CD4-positive, alpha-beta T cell treated with Interleukin-17A for 4 hours (primary cell): ENCODE measurements at places on chromosomes 4 and X.
A peak's percentile ranks its signal among the peaks of the same experiment; 100 is the strongest.

DNA sequence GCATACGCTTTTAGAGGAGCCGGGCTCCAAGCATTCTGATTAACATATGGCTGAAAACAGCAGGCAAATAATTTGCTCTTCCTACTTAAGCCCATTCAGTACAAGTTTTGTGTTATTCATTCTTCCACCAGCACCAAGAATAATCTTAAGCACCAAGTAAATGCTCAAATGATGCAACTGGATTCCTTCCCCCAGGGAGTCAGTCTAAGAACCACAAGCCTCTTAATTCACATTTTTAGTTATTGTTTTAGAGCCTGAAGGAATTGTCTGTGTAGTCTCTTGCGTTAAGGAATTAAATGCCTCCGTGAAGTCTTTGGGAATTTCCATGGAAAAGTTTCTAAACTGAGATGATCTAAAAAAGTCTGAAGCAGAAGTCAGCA is 61.5 kb upstream of the MAGEB2 start:
- DNase-seq: no peak

- DNase-seq: no peak
Observed at GRCh38 chr4:86968547-86968946, 33.7 kb downstream of the AFF1 start.

- DNase-seq: no peak
Observed at GRCh38 chr4:150126201-150126863, 48.1 kb downstream of the DCLK2 start.

GRCh38 chrX:128780934-128781333 is 728.7 kb upstream of the ACTRT1 start:
- no peak for DNase-seq

GRCh38 chr4:105386012-105386411 is 87.8 kb downstream of the PPA2 start:
- no peak for DNase-seq

GRCh38 chrX:155893521-155893920 is 12.4 kb downstream of the VAMP7 start:
- DNase-seq: no peak

- peak; percentile 59 for DNase-seq
Observed at GRCh38 chrX:151680805-151681204, 14.5 kb upstream of the PRRG3 start.

- no peak for DNase-seq
Observed at GRCh38 chrX:23515028-23515427, 152.3 kb upstream of the PRDX4 start.

DNA sequence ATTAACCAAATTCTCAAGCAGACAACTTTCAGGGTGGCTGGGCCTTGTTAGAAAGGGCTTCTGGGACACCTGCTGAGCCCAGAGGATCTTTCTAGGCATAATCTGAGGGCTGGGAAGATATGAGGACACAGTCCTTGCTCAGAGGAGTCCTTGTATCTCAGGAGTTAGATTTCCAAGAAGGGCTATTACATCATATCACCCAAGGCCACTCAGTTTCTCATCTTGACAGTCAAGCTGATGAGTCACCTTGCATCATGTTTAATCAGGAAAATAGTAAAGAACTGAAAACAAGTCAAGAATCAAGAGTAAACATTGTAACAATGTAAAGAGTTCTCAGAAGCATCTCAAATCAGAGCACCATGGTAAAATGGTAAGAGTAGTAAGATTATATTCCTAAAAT is 4.0 kb downstream of the PCYT1B start:
- DNase-seq: no peak

GRCh38 chrX:34467437-34467836 is 189.6 kb downstream of the TMEM47 start:
- DNase-seq: no peak

DNA sequence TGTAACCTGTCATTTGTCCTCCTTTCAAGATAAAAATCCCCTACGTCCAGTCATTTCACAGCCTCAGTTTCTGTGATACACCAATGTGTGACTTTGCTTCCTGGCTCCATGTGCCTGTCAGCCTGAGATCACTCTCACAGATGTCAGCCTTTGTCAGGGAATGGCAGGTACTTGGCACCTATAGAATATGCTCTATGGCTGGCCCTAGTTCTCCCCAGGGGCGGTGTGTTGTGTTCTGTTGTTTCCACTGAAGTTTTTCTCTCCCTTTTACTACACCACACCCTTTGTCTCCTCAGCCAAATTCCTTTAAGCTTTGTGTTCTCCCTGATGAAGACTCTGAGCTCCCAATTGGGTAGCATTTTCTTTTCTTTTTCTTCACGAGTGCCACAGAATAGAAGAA is 81.7 kb downstream of the ALPK1 start:
- no peak for DNase-seq

DNA sequence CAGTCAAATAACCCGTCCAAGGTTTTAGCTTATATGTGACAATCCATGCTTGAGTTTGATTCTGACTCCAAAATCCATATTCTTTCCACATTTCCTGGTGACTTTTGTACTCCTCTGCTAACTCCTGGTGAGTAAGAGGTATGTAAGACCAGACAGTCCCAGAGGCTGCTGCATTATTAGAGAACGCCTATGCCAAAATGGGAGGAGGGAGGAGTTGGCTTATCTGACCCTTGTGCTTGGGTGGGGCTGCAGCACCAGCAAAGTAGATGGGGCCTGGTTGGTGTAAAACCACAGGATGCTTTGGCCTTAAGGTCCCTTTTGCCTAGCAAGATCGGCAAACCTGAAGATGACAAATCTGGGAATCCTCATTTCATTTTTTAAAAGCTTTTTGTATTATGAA is 9.1 kb upstream of the RNF212 start:
- no peak for DNase-seq

DNA sequence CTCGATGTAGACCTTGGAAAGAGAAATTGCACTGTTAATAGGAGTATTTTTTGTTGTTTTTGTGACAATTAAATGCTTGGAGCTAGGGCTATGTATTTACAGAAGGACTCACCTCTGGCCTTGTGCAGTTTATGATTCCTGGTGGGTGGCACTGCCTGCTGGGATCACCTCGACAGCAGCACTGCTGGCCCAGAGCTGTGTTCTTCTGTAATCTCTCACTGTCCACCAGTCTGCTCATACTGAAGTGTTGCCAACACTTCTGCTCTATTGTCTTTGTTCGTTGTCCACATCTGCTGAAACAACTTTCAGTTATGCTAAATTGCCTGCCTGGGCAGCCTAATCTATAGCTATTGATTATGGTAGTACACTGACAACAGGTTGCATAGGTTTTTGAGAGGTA is 194.4 kb upstream of the ANK2 start:
- no peak for DNase-seq

GRCh38 chrX:70613295-70613694 is 168.7 kb downstream of the DLG3 start:
- DNase-seq: no peak

DNA sequence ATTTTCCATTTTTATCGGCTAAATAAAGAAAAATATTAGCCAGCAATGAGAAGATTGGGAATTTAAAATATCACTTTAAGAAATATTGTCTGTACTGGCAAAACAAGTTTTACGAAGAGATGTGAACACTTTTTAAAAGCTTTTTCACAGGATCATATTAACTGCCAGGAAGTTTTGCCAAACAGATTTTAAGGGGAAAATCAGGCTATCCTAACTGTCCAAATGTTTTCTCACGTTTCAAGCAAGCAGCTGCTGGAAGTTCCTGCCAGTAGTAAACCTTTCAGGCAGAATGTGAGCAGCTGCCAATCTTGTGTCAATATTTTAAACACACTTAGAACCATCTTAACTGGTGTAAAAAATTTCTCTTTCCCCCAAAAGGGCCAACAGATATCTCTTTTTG is 101.1 kb downstream of the ADGRL3 start:
- no peak for DNase-seq

- no peak for DNase-seq
Observed at GRCh38 chr4:29051381-29051965, 1668.7 kb upstream of the PCDH7 start.

- no peak for DNase-seq
Observed at GRCh38 chr4:185305979-185306442, 89.7 kb downstream of the LRP2BP start.

DNA sequence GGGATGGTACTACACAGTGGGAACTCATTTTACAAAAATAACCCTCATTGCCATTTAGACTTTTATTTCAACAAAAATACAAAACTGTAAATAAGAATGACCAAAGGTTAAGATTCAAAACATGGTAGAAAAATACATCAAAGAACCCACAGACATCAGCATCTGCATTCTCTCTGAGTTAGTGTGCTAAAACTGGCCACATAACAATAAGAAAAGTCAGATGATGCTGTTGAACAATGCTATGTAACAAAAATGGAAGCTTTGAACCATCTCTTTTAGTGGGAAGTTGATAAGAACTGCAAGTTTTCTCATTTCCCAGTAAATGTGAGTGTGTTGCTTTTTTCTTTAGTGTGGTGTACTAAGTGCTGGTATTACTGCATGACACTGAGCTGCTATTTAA is 888.4 kb upstream of the EPHA5 start:
- no peak for DNase-seq

DNA sequence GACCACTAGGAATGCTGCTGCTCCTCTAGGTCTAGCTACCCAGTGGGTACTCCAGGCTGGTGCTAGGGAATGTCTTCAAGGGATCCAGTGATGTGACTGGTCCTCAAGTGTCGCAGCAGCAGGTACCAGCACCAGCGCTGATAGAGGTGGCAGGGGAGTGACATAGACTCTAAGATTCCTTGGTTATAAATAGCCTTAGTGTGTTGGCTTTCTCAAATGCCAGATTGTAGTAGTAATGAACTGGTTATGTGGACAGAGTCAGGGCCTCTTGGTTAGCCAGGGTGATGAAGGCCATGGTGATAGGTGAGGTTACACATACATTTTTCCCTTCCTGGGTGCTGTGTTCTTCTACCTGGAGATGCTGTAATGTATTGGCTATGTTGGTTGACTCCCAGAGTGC is 38.3 kb downstream of the DCLK2 start:
- no peak for DNase-seq

- DNase-seq: no peak
Observed at GRCh38 chr4:169179609-169180521, 90.9 kb downstream of the SH3RF1 start.

- no peak for DNase-seq
Observed at GRCh38 chr4:132284910-132285426, 864.1 kb upstream of the PCDH10 start.

GRCh38 chrX:54178100-54178940 is 4.7 kb downstream of the FAM120C start:
- no peak for DNase-seq

DNA sequence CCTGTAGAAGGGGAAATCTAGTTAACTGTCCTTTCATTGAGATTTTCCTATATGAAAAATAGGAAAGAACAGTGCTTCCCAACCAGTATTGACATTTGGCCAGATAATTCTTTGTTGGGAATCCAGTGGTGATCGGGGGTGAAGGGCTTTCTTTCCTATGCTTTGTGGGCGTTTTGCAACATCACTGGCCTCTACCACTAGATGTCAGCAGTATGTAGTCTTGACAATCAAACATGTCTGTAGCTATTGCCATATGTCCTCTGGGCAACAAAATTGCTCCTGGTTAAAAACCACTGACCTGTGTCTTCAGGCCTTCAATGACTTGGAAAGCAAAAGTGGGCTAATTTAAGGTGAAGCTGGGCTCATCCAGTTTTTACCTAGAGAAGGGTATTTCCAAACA is 658.5 kb downstream of the DACH2 start:
- DNase-seq: no peak

GRCh38 chr4:181950372-181951127 is 292.7 kb upstream of the TENM3 start:
- no peak for DNase-seq

DNA sequence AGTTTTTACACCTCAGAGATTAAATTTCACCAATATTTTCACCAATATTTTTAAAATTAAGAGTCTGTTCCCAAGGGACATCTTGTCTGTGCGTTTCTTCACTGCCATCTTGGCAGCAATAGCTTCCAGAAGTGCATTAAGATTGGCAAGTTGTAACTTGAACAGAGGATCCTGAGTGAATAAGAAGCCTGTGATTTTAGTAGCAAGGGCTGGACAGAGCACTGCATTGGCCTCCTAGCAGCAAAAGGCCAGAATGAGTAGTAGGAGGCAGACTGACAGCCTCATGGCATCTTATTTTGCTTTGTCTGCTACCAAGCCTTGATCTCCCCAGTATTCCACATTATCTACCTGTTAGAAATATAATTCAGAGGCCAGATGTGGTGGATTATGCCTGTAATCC is 138.4 kb downstream of the CPE start:
- no peak for DNase-seq

- no peak for DNase-seq
Observed at GRCh38 chr4:85760511-85760910, 285.6 kb downstream of the ARHGAP24 start.

- DNase-seq: peak; percentile 7
Observed at GRCh38 chr4:153398713-153399112, 54.2 kb downstream of the MND1 start.

GRCh38 chrX:26670521-26670920 is 454.6 kb downstream of the MAGEB5 start:
- DNase-seq: no peak

GRCh38 chrX:151042842-151043241 is 59.7 kb downstream of the HMGB3 start:
- no peak for DNase-seq

DNA sequence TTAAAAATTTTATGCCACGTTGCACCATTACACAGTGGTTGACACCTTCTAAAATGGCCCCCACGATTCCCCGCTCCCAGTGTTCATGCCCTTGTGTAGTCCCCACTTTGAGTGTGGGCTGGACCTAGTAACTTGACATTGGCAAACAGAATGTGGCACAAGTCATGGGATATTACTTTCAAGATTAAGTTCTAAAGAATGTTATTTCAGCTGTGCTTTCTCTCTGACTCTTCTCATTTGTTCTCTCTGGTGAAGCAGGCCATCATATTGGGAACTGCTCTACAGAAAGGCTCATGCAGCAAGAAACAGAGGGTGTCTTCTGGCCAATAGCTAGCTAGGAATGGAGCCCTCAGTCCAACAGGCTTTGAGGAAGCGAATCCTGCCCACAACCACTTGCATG is 67.1 kb downstream of the ATXN3L start:
- no peak for DNase-seq

DNA sequence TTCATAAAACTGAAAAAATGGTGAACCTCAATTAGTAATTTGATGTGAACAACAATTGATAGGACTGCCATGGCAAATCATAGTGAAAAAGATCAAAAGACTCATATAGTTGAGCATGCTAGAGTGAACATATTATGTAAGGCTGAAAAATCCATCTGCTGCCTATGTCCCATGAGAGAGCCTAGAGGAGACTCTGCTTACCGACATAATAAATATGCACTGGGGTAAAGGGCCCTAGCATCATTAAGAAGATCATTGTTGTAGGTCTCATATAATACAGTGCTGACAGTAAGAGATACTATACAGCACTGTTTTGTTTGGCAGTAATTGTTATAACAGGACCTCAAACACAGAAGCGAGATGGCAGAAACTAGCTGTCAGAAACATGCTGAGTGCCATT is 229.0 kb downstream of the PABPC4L start:
- DNase-seq: no peak

DNA sequence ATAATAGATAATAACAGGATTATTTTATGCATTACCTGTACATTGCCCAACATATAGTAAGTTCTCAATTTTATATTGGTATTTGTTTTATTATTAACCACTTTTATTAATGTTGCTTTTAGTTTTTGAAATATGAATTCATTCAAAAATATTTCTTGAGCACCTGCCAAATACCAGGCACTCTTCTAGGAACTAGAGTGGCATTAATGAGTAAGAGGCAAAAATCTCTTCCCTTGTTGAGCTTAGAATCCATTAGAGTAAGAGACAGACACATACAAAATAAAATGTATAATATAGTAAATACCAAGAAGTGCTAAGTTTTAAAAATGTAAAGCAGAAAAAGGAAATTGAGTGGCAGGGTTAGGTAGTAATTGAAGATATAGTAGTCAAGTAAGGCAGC is 45.8 kb downstream of the TET2 start:
- no peak for DNase-seq
